H7 (cell line): ENCODE measurements at places on chromosomes 5 and 9.

- DNase-seq, result peak; percentile 11
Measured at GRCh38 chr5:179415291-179416060, 70.2 kb upstream of the ADAMTS2 start.

DNA sequence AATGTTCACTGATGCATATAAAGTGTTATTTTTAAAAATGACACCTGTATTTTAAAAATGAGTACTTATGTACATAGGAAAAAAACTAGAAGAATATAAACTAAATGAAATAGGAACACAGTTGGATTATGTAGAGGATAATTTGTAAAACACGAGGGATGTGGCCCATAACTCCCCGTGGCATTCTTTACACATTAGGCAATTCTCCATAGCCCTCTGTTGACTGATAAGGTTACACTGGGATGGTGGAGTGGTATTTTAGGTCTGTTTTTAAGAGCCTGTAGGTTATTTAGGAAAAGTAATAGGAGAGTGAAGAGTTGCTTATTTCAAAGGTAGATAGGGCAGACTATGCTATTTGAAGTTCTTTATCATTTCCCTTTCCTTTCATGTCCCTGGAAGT, 1.8 kb downstream of the CAVIN4 start:
- no peak for DNase-seq

- DNase-seq, result no peak
Measured at GRCh38 chr5:109837231-109837861, 147.6 kb downstream of the MAN2A1 start.

- peak; percentile 73 for DNase-seq
Measured at GRCh38 chr5:144205141-144205551, 34.5 kb downstream of the KCTD16 start.

DNA sequence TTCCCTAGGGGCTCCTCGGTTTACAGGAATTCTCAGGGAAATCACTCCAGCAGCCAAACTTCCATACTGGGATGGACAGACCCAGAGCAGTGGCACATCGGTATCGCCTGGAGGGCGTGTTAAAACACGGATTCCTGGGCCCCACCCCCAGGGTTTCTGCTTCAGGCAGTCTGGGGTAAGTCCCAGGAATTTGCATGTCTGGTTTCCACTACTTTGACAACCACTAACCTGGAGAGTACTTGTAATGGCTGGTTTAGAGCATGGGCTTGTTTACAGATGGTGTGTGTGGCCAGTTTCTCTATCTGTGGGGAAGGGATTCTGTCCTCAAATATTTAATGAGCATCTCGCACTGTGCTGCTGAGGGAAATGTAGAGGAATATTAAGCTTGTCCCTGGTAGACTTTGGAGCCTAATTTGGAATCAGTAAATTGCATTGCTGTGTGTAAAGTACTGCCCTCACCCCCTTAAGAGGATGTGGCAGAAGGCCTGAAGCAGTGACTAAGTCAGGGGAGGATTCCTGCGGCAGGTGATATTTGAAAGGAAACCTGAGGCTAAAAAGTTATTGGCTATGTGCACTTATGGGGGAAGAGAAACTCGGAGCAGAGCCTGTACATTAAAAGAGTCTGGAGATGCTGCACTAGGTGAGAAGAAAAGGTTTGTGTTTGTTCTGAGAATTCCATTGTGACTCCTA, 18.6 kb upstream of the TJP2 start:
- peak; percentile 44 for DNase-seq

DNA sequence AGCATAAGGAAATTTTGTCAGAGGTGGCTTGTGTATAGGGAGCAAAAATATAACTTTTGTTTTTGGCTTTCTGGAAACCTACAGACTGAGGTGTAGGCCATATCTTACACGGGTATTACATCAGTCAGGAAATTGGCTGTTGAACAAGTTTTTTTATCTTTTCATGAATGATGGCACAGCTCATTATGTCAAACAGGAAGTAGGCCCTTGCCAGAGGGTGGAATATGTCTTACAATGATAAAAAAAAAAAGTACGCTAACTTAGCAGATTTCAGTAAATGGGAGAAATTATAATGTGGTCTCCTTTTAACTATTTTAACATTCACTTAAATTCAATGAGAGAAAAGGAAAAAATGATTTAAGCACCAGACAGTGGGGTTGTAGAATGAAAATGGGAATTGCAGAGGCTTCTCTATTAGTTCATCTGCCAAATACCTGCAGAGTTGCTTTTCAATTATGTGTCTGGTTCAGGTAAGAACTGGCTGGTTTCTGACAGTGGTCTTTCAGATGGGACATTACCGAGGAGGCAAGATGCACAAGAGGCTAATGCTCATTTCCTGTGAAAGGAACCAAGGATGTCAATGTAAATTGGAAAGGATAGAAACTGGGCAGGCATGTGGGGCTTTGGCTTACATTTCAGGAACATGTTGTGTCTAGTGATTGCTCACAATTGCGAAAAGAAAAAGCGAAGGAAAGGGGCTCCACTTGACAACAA, 169.9 kb downstream of the NNT start:
- no peak for DNase-seq

- DNase-seq, result no peak
Measured at GRCh38 chr9:111502506-111502905, 18.3 kb upstream of the ECPAS start.

DNA sequence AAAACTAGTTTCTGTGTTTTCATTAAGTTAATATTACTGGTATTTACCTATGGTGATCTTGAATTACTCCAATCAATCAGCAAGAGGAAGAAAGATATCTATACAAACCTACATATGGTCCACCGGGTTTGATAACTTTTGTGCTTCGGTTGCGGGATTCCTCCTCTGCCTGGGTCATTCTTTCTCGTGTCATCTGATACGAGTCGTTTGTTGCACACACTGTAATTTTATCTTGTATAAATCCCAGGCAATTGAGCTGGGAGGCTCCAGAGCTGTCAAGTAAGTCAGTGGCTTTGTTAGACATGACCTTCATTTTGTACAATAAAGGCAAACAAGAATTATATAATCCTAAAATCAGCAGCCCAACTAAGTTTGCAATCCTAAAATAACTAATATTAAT, 48.0 kb downstream of the ELL2 start:
- no peak for DNase-seq

DNA sequence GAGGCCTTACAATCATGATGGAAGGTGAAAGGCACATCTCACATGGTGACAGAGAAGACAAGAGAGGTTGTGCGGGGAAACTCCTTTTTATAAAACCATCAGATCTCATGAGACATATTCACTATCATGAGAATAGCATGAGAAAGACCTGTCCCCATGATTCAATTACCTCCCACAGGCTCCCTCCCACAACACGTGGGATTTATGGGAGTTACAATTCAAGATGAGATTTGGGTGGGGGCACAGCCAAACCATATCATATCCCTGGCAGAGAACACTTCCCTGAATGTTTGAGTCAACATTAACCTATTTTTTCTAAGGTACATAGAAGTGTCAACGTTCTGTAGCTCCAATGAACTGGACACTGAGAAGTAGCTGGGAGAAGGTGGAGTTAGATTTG, 280.9 kb downstream of the NFIB start:
- no peak for DNase-seq

DNA sequence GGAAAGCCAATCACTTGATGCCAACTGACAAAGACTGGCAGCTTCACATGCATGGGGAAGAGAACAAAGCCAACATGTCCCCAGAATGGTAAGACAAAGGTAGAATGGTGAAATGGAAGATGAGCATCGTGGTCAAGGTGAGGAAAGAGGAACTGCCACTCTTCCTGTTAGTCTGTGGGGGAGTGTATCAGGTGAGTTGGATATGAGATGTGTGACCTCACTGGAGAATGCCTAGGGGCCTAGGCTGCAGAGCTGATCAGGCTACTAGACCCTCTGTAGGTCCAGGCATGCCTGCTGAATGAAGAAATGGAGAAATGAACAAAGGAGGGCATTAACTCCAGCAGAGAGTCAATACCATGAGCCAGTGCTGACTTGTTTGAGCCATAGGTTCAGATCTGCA, 112.4 kb upstream of the SLC1A3 start:
- DNase-seq, result no peak

DNA sequence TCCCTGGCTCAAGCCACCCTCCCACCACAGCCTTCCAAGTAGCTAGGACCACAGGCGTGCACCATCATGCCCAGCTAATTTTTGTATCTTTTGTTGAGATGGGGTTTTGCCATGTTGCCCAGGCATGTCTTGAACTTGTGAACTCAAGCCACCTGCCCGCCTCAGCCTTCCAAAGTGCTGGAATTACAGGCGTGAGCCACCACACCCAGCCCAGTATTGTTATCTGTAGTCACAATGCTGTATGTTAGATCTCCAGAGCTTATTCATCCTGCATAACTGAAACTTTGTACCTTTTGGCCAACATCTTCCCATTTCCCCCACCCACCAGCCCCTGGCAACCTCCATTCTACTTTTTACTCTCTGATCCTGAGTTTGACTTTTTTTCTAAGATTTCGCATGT, 37.5 kb downstream of the CREBRF start:
- DNase-seq, result no peak

DNA sequence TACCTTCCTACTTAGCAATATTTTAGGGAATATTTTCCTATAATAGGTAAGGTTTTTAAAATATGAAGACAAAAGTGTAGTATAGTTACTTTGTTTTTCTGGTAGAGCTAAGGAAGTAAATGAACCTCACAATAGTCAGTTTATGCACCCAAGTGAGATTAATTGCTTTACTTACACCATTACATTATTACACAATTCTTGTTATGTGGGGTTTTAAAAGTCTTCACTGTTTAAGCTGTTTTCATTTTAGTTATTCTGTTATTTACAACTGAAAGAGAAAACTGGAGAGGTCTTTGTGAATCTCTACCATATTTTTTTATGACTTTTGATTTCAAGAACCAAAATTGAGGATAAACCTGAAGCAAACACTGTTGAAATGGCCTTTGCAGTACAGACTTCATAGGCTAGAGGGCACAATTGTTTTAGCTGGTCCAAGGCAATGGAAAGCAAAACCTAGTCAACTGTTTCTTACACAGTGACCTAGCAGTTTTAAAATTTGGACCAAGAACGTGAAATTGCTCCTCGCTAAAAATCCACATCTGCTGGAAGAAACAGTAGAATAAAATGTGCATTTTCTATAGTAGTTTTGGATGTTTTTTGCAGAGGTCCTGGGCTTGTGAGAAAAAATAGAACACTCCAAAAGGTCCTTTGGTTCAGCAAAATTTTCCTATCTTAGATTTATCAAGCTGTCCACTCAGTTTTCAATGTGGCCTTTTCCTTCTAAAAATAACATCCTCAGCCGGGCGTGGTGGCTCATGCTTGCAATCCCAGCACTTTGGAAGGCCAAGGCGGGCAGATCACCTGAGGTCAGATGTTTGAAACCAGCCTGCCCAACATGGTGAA, 66.4 kb upstream of the FER start:
- peak; percentile 58 for DNase-seq

DNA sequence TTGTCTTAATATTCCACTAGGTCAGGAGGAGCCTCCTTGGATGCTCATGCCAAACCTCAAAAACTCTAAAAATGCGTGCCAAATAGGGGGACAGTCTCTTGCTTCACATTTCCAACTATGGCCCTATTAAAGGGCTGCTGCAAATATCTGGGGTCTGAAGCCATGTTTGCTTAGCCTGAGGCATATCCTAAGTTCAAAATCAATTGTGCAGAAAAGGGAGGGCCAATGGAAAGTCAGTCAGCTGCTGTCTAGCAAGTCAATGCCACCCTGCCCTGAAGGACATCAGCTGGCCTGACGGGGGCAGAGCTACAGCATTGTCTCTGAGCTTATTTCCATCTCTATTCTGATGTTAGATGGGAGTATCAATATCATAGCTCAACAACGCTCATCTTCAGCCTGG, 93.6 kb downstream of the SH3TC2 start:
- DNase-seq, result no peak

DNA sequence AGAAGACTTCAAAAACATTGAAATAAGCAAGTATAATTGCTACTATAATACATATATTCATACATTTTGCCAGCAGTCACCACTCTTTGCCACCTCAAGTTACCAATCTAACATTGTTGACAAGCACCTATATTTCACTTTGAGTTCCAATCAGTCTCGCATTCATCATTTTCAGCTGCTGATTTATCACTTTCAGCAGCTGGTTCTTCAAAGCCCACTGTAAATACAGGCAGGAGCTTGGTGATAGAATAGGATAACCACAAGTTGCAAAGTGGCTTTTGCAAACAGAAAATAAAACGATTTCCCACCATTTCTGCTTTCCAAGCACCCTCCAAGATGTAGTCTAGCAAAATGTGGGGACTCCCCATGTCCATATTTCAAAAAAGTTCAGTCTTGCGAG, 114.2 kb upstream of the ITGA1 start:
- DNase-seq, result no peak

GRCh38 chr9:121201045-121201737, 478 bp downstream of the RAB14 start:
- peak; percentile 75 for DNase-seq

DNA sequence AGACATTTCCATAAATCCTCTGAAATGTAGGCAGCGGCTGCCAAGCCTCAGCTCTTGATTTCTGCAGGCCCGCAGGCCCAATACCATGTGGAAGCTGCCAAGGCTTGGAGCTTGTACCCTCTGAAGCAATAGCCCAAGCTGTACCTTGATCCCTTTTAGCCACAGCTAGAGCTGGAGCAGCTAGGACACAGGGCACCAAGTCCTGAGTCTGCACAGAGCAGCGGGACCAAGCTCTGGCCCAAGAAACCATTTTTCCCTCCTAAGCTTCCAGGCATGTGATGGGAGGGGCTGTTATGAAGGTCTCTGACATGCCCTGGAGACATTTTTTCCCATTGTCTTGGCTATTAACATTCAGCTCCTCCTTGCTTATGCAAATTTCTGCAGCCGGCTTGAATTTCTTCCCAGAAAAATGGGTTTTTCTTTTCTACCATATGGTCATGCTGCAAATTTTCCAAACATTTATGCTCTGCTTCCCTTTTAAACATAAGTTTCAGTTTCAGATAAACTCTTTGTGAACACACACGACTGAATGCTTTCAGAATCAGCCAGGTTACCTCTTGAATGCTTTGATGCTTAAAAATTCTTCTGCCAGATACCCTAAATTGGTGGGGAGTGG, 14.4 kb upstream of the ZFR start:
- no peak for DNase-seq

DNA sequence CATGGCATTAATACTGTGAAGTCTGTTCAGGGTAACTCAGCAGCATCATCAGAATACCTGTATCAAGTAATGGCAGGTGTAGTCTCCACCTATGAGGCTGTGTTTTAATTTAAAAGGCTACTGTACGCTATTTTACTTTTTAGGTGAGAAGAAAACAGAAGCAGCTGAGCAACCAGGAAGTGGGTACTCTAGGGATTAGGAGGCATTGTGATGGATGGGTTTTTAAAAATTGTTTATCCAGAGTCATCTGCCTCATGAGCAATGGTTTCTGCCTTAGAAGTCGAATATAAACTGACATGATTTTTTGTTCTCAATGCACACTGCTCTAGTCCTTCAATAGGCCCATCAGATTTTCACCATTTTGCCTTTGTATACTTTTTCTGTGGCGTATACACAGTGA, 42.6 kb downstream of the PSIP1 start:
- DNase-seq, result no peak

DNA sequence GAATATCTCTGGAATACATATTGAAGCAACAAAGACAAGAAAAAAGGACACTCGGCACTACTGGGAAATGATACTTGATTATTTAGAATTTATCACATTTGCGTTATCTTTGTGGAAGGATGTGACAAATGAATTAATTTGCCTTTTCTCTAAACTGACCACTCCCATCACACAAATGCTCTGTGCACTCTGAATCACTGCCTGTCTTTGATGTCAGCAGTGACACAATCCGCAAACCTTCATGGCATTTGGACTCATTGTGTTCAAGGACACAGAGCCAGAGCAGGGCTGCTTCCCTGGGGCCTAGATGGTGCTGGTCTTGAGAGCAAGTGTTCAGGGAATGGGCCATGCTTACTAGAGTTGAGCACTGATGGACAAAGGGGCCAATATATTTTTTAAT, 4.9 kb upstream of the KIF4B start:
- no peak for DNase-seq
